ENCODE measurements at places on chromosomes 11 and 22. TPM values are rescaled to one million over a fixed set of nuclear protein-coding genes. Genes with fewer than 3 reads are reported as not detected.

- no peak for DNase-seq
Observed at GRCh38 chr22:34278121-34278520, 357.8 kb upstream of the LARGE1 start.

PLAAT2 gene
- total RNA-seq, result 1.4 TPM

GRCh38 chr11:13116491-13116890, 107.4 kb downstream of the RASSF10 start:
- DNase-seq, result no peak

- DNase-seq, result peak; percentile 33
Observed at GRCh38 chr22:17085277-17086181, 729 bp downstream of the IL17RA start.

DNA sequence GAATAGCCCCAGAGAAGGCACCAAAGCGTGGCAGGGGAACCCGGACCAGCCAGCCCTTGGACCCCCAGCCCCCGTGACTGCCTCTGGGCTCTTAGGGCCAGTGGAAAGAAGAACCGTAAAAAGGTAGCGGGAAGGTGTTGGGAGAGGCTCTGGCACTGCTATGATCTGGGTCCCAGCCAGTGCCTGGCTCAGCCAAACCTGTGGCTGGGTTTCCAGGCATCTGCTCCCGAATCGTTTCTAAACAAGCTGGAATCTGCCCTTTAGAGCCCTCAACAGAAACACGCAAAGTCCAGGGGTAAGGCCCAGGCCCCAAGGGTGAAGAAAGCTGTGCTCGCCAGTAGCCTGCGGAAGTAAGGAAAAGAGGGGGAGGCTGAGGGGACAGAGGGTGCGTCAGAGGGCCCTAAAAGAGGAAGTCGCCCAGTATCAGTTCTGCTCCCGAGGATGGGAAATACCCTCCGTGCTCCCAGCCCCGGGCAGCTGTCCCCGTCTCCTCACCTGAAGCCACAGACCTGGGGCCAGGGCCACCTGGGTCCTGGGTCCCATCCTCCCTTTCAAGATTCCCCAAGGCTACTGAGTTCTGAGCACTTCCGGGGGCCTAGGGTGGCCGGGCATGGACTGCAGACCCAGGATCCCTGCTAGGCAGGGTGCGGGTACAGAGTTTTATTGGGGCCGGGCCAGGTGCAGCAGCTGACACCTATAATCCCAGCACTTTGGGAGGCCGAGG, 24.7 kb downstream of the IL10RA start:
- DNase-seq, result peak; percentile 15

- no peak for DNase-seq
Observed at GRCh38 chr22:36569999-36570398, 41.0 kb upstream of the EIF3D start.

YAP1 gene
- total RNA-seq, result 162 TPM

IRAG1 gene
- total RNA-seq, result 5.5 TPM

DNA sequence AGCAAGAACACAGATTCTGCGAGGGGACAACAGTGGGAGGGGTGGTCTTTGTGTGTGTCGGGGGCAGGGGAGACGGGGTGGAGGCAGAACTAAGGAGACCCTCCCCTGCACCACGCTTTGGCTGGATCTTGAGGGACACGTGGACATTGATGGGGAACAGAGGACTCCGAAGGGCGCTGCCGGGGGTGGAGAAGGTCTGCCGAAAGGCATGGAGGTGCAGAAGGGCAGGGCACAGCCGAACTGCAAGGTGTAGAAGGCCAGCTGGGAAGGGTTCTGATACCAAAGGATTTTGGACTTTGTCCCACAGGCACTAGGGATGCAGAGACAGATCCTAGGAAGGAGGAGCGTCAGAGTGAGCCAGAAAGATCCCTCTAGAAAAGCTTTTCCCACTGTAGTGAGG, 107.7 kb upstream of the SYT13 start:
- no peak for DNase-seq

DNA sequence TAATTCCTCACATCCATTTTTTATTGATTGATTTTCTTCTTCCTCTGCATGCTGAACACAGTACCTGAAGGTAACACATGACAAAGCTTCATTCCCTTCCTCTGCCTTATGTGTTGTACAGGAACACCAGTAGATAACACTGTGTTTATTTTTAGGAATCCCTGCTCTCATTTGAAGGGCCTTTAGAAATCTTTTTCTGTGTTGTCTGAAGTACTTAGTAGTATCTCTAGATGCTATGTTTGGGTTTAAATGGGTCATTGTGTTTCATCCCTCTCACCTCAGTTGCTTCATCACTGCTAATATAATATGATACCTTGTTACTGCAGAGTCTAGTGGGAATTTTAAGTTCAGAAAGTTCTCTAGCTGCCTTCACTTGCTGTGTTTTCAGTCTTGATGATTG, 10.2 kb downstream of the MADD start:
- no peak for DNase-seq

GRCh38 chr11:6419009-6419631, at the start of gene APBB1:
TSS of gene APBB1 (minus strand) at chr11:6419094. CDS start at chr11:6411347, 7,747 bp downstream.
- peak; percentile 52 for DNase-seq

CYTH4 gene
- total RNA-seq, result 15.1 TPM

SLC22A6 gene
- total RNA-seq, result not detected

YPEL1 gene
- 4.1 TPM for total RNA-seq

- no peak for DNase-seq
Observed at GRCh38 chr22:46951973-46952372, 189.5 kb downstream of the TBC1D22A start.

RCOR2 gene
- 0.24 TPM for total RNA-seq

GRCh38 chr11:86396396-86396795, 21.7 kb downstream of the CCDC81 start:
- no peak for DNase-seq

DDIAS gene
- total RNA-seq, result 3.3 TPM

DNA sequence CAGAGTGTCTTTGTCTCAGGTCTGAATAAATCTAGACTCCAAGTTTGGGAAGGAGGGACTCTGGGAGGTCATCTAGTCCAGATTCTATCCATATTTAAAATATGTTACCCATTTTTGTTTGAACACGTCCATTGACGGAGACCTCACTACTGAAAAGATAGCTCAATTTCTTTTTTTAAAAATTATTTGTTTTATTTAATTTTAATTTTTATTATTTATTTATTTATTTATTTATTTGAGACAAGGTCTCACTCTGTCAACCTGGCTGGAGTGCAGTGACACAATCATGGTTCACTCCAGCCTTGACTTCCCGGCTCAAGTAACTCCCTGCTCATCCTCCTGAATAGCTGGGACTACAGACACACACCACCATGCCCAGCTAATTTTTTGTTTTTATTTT, 89.5 kb upstream of the SNX19 start:
- no peak for DNase-seq
